Stimulated activated CD4-positive, alpha-beta T cell treated with anti-CD3 and anti-CD28 coated beads, Interleukin-2, amount 100 ng/mL, for 48 hours (primary cell): ENCODE measurements at places on chromosomes 13 and 19.

GRCh38 chr13:50401049-50401505 is 385.8 kb downstream of the KCNRG start:
- no peak for DNase-seq

GRCh38 chr13:40458720-40458990 is 207.8 kb downstream of the FOXO1 start:
- DNase-seq: no peak

- no peak for DNase-seq
These were observed 7.8 kb downstream of the ZSCAN5B start for GRCh38 chr19:56189785-56190184.

DNA sequence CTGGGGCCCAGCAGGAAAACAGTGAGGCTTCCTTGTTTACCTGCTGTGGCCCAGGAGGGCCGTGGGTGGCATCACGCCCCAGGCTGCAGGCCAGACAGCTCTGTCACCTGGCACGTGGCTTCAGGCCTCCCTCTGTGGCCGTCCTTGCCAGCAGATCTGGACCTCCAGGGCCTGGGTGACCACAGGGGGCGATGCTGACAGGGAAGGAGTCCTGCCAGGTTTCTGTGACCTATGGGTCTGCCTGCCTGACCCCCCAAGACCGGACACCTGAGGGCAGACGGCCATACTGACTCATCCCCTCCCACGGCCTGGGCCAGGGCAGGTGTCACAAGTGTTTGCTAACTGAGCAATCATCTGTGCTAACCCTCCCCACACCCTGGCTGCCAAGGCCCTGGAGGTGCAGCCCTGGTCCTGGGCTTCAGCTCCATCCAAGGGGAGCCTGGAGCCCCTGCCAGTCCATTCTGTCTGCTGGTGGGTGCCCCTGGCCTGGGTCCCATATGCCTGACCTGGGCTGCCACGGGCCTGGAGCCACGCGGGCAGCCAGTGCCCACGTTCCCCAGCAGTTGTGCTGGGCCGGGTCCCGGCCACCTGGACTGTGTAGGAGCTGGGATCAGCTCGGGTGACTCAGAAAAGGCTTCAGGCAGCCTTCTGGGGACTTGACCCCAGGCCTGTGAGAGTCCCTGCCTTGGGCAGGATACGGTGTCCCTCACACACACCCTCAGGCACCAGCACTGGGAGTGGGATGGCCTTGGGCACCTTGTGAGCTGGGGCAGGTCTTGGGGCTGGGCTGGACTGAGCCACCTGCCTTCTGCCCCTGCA is 3.7 kb downstream of the CDC34 start:
- DNase-seq: no peak

GRCh38 chr13:46683676-46684260 is 113.2 kb downstream of the ESD start:
- DNase-seq: no peak

GRCh38 chr19:38733241-38733492 is 11.1 kb downstream of the CAPN12 start:
- no peak for DNase-seq
